MM.1S (cell line): ENCODE measurements at places on chromosomes 16 and 17.

DNA sequence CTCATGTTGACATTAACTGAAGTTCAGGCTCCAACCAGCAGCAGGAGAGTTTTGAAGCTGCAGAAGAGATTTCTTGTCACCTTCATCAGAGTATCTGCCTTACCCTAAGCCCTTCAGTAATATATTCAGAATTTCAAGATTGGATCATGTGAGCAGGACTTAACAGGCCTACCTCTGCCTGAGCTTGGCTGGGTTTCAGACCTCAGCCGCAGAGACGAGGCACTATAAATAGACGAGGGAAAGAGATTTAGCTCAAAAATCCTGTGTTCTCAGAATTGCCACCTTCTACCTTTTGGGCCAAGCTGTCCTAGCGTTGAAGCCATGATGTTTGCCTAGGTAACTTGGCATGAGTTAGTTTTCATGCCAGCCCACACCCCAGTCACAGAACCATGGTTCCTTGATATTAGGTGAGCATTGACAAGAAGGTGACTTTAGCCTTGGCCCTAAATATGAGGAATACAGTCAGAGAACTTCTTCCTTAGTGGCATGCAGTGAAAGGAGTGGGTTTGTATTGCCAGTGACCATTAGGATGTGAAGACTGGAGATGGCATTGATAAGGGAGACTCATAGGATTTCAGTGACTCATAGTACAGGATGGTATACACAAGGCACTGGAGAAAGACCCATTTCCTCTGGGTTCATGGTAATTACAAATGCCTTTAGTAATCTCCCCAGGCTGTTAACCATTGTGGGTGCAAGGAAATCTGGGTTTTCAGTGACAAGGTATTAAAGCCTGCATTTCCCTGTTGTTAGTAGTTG, 224.3 kb downstream of the MSI2 start:
- peak; percentile 84 for DNase-seq

DNA sequence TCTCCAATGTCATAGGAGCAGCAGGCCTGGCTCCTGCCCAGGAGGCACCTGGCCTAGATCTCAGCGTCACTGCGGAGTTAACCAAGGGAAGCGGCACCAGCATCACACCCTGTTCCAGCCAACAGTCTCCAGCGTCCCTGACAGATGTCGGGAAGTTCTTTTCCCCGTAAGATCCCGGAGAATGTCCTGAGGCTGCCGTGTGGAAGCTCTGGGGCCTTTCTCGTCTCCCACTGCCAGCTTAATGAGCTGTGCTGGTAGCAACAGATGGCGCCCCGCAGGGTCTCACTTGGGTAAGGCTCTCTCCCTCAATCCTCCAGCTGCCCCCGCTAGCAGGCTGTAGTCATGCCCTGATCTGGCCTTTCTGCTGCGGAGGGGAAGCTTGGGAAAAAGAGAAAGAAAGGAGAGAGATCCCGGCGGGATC, 57.5 kb downstream of the MARCHF10 start:
- DNase-seq, result no peak

- DNase-seq, result no peak
Observed at GRCh38 chr17:17421346-17422216, 55.2 kb upstream of the MED9 start.

GRCh38 chr17:58679263-58680037, 12.4 kb downstream of the TEX14 start:
- no peak for DNase-seq

DNA sequence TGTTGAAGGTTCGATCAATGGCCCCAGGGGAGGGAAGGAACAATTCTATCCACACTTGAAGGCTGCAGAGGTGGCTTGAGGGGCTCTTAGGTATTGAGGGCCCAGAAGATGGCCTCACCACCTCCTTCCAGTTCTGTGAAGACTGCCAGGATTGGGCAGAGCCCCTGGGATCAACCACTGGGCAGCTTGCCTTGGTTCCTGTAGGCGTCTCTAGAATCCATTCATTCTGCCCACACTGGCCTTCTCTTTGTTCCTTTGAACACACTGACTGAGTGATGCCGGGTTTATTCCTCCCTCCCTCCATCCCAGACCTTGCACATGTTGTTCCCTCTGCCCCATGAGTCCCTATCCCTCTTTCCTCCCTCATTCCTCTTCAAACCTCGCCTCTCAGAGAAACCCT, 50.5 kb downstream of the SYT17 start:
- no peak for DNase-seq

DNA sequence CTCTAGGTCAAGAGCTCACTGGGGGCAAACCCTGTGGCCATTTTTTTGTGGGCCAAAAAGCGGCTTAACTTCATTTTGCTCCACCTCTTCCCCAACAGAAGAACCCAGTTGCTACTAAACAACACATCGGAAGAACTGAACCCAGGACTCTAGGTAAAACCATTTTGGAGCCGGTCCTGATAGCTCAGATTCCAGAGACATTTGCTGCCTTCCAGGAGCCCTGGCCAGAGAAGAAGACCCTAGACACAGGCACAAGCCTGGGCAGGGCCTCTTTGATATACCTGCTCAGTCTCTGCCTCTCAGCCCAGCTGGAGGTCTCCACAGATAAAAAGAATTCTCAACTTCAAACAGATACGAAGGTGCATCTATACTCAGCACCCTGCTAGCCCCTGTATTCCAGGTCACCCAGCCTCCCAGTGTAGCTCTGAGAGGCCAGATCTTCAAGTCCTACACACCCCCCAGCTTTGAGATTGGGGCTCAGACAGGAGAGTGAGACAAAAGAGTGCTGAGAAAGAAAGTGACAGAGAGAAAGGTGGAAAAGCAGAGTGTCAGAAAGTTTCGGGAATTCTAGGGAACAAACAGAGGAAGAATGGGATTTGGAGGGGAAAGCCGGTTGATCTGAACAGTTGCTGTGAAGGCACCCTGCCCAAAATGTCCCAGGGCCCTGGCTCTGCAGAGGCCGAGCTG, 6.6 kb upstream of the HOXB9 start:
- DNase-seq, result no peak
